Activated T-helper 1 cell treated with Interleukin-2 at 50 U/mL for 16 hours (primary cell): ENCODE measurements at places on chromosomes 11 and 22.

DNA sequence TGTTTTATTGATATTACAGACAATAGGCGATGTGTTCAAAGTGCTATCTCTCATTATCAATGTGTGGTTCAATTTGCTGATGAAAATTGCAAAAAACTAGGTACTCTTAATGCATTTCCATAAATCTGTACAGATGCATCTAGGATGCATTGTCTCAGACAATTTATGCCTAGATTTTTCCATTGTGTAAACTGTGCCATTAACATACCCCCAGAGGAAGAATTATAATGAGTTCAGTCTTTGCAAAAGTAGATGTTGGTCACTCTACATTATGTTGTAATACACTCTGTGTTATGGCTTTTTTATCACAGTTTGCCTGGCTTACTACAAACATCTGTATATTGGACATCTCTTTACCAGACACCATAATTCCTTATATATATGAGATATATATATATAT is 62.5 kb downstream of the EHF start:
- DNase-seq, result no peak

GRCh38 chr11:70521475-70522308 is 123.4 kb downstream of the CTTN start:
- no peak for DNase-seq

- DNase-seq, result no peak
Measured at GRCh38 chr11:72233056-72233772, 8.6 kb downstream of the INPPL1 start.

GRCh38 chr11:81005595-81005994 is 1564.8 kb upstream of the TENM4 start:
- no peak for DNase-seq

DNA sequence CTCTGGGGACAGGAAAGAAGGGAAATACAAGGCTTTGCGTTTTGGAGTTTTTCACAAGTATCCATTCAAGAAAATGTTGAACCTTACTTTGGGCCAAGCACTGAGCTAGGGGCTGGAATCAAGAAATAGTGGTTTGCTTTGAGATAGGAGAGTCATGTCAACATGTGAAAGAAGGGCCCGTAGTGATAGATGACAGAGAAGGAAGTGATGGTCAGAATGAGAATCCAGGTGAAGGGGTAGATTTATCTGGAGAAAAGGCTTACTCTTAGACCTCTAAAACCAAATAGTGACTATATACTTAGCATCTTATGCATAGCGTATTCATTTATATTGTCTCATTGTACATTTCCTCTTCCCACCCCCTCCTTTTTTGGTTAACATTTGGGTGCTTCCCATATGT is 87.3 kb downstream of the GAB2 start:
- no peak for DNase-seq

- no peak for DNase-seq
Measured at GRCh38 chr11:131689049-131689925, 318.9 kb downstream of the NTM start.

DNA sequence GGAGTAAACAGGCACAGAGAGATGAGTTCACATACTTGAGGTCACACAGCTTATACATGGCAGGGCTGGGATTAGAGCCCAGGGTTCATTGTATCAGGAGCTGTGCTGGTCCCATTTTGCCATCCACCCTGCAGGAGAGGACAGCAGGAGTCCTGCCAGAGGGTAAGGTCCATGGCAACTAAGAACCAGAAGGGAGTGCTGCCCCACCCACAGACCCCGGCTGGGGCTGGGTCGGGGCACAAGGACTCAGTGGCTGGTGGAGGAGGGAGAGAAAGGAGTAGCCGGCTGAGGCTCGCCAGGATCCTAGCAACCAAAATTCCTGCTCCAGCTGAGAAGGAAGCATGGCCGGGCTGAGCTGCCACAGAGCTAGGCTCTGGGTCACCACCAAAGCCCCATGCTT is 25.9 kb upstream of the TP53I11 start:
- DNase-seq, result no peak

DNA sequence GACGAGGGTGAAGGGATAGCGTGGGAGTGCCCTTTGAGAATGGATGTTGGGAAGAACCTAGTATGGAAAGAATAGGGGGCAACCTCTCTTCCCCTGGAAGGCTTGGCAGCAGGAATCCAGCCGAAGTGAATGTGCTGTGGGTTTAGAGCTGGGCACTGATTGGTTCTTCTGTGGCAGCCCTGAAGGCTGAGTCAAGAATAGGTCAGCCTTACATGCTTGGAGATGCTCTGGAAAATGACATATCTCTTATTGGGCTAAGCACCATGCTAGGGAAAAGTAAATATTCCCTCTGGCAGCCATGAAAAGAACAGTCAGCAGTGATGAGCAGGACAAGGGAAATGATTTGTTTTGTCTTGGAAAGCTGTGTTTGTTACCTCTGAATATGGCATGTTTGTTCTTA is 149.5 kb downstream of the COMMD9 start:
- no peak for DNase-seq

- DNase-seq, result no peak
Measured at GRCh38 chr22:33792832-33793231, 127.4 kb downstream of the LARGE1 start.

DNA sequence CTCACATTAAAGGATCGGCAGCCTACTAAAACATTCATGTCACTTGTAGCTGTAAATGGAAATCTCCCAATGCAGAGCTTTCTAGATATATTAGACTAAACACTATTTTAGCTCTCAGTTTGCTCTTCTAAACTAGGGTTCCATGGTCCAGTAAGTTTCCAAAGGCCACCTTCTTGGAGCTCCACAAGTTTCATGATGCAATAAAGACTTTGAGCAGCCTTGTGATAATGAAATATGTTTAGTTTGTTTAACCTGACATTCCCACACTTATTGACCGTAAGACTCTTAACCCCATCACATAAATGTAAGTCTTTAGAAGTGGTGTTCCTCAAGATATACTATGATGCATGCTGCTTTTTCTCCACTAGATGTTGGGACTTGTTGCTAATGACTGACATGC is 87.7 kb downstream of the TRIM44 start:
- DNase-seq, result no peak

GRCh38 chr11:64364435-64364834 is 5.5 kb downstream of the RPS6KA4 start:
- DNase-seq, result no peak

- DNase-seq, result no peak
Measured at GRCh38 chr11:26105762-26106423, 226.0 kb upstream of the ANO3 start.

- no peak for DNase-seq
Measured at GRCh38 chr11:36693139-36693843, 95.3 kb upstream of the RAG2 start.

DNA sequence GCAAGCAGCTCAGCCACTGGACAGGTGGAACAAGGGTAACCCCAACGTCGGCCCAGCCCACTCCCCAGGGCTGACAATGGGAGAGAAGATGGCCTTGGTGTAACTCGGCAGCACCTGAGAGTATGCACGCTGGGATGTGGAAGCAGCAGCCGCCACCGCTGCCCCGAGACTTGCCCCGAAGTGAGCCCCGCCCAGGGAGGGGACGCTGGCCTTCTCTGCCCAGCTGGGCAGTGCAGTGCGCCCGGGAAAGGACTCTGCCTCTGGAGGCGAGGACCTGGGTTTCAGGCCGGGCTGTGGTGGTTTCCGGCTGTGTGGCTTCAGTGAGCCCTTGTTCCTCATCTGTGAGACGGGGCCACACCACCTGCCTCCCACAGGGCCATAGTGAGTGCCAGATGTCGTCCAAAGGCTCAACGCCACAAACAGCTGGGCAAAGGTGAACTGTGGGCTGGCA is 8.6 kb upstream of the POLDIP3 start:
- DNase-seq, result no peak

DNA sequence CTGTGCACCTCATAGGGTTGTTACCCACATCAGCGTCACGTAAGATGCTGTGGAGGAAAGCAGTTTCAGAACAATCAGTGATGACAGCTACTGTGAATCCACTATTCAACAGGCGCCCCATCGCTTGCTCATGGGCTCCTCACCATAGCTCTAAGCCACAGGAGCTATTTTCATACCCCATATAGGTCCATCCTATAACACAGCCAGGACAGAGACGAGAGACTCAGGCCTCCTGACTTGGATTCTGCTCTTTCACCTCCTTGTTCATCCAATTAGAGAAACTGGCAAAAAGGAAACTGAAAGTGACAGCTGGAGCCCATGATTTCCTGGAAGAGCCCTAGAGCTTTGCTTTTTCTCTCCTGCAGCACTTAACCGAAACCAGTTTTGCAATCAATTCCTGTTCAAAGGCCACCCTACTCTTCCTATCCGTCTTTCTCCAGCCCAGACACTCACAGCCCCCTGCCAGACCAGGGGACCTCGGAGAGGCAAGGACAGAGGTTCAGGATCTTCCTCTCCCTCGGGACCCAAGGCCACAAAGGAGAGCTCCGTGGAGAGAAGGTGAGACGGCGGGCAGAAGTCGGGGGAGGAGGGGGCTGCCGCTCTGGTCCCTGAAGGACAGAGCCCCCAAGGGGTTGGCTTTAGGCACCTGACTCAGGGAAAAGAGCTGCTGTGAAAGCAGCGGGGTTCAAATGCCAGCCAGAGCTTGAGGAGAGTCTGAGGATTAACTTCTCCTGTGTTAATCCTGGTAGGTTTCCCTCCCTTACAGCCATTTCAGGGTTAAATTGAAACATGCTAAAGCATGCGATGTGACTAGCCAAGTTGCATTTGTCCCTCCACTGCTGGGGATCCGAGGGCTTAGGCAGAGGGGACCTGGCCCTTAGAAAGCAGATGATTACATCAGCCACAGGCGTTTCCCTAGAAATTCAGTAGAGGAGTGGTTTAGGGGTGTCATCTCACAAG is at the start of gene APOL6:
Gene APOL6, plus strand, starts transcription at position 381 of the 960 bp plus-strand sequence. CDS start 7,980 bp downstream, outside the sequence.
- no peak for DNase-seq

DNA sequence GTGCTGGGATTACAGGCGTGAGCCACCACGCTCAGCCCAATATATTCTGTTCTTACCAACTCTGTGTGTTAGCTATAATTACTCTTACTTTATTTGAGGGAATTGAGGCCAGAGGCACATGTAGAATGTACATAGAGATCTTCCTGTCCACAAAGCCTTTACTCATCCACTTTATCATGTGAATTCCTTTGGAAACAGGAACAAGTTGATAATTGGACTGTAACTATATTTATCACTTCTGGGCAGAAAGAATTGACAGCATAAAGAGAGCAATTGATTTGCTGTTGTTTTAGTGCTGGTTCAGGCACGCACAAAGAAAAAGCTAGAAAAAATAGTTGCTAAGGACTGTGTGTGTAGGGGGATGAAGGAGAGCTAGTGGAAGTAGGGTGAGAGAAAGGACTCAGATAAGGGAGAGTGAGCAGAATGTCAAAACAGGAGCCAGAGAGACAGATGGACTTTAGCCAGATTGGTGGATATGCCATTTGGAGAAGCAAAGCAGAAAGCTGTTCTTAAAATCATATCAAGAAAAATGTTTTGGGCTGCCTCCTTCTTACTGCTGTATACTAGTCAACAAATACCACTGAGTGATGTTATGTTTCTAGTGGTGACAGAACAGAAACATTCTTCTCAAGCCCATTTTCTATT is 929.8 kb upstream of the CNTN5 start:
- no peak for DNase-seq

GRCh38 chr22:34638128-34638527 is 427.8 kb upstream of the ISX start:
- DNase-seq, result no peak

- no peak for DNase-seq
Measured at GRCh38 chr22:42641801-42642413, 1.5 kb upstream of the ATP5MGL start.

DNA sequence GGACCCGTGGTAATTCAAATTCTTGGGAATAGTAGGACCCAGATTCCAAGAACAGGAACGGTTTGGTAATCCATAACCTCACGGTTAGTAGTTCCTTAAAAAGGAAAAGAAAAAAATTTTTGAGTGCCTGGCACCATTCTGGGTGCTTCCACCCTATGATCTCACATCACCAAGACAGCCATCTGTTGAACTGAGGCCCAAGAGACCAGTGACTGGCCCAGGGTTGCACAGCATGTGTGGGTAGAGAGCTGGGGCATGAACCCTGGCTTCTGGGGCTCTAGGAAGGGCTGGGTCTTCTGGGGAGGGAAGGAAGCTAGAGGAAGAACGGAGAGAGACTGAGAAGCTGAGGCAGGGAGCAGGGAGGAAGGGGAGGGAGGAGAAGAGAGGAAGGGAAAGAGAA is 4.7 kb upstream of the SPI1 start:
- no peak for DNase-seq

DNA sequence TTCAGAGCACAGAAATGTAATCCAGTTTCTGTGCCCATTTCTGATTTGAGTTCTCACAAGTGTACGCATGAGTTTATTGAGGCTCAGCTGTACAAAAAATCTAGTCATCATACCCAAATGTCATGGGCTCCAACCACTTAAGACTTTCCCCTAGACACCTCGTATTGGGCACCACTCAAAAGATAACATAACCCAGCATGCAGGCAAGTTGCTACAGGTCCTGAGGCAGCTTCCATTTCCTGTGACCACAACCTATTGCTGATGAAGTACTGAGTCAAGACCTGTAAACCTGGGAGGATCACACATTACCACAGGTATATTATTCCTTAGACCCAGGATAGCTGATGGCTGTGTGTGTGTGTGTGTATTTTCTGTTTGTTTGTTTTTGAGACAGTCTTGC is 95.2 kb downstream of the MRTFA start:
- no peak for DNase-seq

DNA sequence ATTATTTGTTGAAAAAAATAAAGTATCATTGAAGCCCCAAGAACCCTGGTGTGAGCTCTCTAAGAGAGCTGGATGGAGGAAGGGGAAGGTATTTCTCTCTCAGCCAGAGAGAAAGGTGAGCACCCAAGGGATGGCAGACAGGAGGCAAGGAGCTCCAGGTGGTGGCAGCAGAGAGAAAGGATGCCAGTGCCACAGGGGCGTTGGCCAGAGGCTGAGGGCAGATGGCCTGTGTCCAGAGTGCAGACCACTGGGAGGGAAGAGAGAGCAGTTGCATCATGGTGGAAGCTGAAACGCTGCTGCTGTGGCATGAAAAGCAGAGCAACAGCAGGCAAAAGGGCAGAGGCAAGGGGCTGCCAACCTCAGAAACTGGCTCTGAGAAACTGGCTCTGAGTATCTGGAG is 8.5 kb downstream of the SPON1 start:
- no peak for DNase-seq

- no peak for DNase-seq
Measured at GRCh38 chr22:39256186-39256552, 11.4 kb upstream of the PDGFB start.

- no peak for DNase-seq
Measured at GRCh38 chr11:126175393-126175792, 36.1 kb downstream of the RPUSD4 start.

DNA sequence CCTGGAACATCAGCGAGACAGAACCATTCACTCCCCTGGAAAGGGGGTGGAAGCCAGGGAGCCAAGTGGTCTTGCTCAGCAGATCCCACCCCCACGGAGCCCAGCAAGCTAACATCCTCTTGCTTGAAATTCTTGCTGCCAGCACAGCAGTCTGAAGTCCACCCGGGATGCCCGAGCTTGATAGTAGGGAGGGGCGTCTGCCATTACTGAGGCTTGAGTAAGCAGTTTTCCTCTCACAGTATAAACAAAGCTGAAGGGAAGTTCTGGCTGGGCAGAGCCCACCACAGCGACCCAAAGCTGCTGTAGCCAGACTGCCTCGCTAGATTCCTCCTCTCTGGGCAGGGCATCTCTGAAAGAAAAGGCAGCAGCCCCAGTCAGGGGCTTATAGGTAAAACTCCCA is 764.8 kb upstream of the LUZP2 start:
- DNase-seq, result no peak
